ENCODE measurements at places on chromosomes 4 and X. TPM values are rescaled to one million over a fixed set of nuclear protein-coding genes. Genes with fewer than 3 reads are reported as not detected.

Gene SHROOM3
- 0.17 TPM for total RNA-seq

Gene KIT
- 1.1 TPM for total RNA-seq

Gene FGA
- not detected for total RNA-seq

Gene NSUN7
- under 0.01 TPM for total RNA-seq

Gene SH3RF1
- total RNA-seq = 7.0 TPM

Gene LRIT3
- total RNA-seq = not detected

Gene RAI2
- 2.4 TPM for total RNA-seq

Gene NLRP2B
- total RNA-seq = under 0.01 TPM

All from dermis lymphatic vessel endothelial cell (primary cell).